Fibroblast of skin of back (primary cell): ENCODE measurements at places on chromosomes 12 and 14.

DNA sequence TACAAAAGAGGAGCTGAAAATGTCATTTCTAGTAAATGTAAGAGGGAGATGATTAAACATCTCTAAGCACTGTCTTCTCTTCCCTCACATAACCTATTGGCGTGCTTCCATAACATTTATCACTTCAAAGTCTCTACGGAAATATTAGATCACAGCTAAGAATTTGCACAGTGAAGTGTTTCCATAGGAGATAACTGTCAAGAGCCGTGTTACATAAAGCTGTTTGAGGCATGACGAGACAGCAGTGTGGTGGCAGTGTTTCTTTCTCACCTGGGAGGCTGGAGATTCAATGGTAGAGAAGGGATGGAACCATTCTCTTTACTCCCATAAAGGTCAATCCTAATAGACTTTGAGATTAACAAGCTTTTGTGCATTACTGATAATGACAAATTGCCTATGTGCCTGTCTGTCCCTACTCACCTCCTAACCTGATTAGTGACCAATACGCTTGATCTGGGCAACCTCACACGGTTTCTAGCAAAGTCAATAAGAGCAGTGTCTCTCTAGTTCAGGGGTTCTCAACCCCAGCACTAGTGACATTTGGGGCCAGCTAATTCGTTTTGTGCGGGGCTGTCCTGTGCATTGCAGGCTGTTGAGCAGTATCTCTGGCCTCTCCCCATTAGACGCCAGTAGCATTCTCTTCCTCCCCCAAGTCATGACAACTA is 35.3 kb downstream of the FBXW8 start:
- no peak for DNase-seq

GRCh38 chr14:72947366-72948160 is 21.3 kb downstream of the DCAF4 start:
- DNase-seq, result no peak

DNA sequence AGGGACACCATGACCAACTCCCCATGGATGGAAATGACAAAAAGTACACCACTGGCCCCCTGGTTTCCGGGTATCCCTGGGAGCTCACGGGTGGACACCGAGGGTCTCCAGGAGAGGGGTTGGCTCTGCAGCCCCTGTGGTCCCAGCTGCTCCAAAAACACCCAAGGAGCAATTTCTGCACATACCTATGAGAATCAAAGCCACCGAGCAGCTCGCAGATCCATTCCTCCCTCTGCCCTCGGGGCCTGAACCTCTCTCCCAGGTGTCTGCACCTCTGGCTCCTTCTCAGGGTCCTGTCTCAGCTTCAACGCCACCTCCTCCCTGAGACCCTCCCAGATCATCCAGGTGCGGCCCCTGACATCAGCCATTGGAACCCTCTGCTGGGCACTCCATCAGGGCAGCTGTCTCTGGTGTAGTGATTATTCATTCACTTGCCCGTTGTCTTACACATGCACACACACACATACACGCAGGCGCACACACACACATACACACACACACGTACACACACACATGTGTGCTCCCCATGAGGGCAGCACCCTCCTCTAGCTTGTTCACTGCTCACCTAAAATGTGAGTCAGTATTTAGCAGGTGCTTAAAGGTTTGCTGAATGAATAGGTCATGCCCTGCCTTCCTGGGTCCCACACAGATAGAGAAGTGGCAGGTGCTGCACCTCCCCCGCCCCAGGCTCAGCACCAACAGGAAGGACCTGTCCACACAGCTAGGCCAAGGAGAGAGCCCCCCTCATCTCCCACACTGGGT is 5.9 kb downstream of the RIMBP2 start:
- no peak for DNase-seq

- DNase-seq, result peak; percentile 9
Measured at GRCh38 chr14:64873506-64874219, 6.0 kb downstream of the SPTB start.

GRCh38 chr12:49552425-49552824 is 13.6 kb downstream of the KCNH3 start:
- DNase-seq, result no peak

GRCh38 chr12:48947727-48948126 is 9.6 kb downstream of the ARF3 start:
- DNase-seq, result no peak

- DNase-seq, result no peak
Measured at GRCh38 chr12:33794954-33795353, 227.3 kb upstream of the ALG10 start.

DNA sequence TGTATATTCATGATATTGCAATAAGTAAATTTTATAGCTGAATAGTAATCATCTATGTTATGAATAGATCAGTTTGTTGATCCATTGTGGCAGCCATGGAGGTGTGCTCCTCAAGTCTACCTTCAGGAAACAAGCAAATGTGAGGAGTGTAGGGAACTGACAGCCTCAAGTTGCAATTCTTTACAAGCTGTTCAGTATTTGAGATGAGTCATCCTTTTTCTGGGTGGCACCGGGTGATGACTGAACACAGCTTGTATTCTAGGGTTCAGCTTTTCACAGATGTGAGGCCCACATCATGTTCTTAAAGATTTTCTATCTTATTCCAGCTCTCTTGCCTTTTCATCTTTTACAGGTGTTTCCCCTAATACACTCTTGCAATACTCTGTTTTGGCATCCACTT is 452.4 kb downstream of the KCNH5 start:
- peak; percentile 5 for DNase-seq

GRCh38 chr12:2759733-2760132 is 35.0 kb upstream of the FKBP4 start:
- no peak for DNase-seq

DNA sequence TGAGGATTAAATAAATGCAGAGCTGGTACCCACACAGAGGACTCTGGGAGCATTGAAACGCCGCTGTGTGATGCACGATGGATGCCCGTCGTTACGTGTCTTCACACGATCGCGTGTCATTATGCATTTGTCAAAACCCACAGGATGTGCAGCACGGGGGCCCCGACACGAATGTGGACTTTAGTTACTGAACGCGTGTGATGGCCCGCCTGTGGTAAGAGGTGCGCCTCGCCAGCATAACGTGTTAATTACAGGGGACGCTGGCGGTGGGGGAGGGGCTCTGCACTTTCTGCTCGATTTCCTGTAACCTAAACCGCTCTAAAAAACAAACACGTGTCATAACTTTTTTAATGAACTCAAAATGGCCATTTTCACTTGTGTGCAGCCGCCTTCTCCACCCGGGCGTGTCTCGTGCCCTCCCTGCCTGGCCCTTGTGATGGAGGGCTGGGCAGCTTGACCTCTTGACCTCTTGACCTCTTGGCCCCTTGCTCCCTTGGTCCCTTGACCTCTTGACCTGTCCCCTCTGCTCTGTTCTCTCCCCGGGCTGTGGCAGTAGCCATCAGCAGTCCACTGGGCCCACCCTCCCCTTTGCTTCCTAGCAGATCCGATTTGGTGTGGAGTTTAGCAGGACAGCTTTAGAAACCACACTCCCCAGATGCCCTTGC is 33.7 kb upstream of the GALNT9 start:
- DNase-seq, result no peak

GRCh38 chr12:68773582-68773981 is 27.6 kb downstream of the SLC35E3 start:
- no peak for DNase-seq

- DNase-seq, result peak; percentile 24
Measured at GRCh38 chr12:54126696-54127537, 61.9 kb downstream of the SMUG1 start.

- DNase-seq, result peak; percentile 14
Measured at GRCh38 chr12:80807640-80808288, 91.1 kb downstream of the MYF5 start.

GRCh38 chr12:85829391-85829790 is 6.8 kb downstream of the RASSF9 start:
- DNase-seq, result peak; percentile 71

GRCh38 chr12:46723629-46724419 is 102.0 kb downstream of the SLC38A4 start:
- no peak for DNase-seq

- DNase-seq, result no peak
Measured at GRCh38 chr12:108565146-108565545, 2.8 kb downstream of the ISCU start.

- DNase-seq, result no peak
Measured at GRCh38 chr12:121793440-121793837, at the start of gene RHOF. Gene RHOF (minus strand): TSS chr12:121793688. CDS start chr12:121793633, 55 bp downstream.

- DNase-seq, result no peak
Measured at GRCh38 chr12:116651089-116651488, 86.8 kb downstream of the SPRING1 start.

GRCh38 chr12:95126736-95127135 is 53.3 kb upstream of the NR2C1 start:
- no peak for DNase-seq

DNA sequence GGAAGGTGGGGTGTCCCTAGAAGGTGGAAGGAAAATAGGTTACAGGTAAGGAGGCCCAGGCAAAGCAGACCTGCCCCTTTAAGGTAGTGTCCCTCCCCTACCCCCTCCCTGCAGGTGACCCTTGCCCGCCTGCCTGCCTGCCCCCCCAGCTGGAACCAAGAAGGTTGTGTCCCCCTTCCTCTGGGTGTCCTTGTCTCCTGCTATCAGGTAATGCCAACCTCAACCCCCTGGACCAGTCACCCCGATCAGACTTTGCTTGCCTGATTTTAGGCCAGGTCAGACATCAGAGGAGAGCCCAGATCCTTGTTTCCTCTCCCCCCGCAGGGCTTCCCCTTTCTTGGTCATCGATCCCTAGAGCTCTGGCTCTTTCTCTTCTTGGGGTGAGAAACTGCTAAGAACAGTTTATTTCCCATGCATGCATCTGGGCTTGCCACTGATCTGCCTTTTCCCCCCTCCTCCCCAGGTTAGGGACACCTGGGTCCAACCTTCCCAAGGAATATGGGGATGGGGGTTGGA is at the start of gene SLC39A5:
Gene SLC39A5 (plus strand): TSS at position 136 of the 516 bp plus-strand sequence. CDS start 1,224 bp downstream, outside the sequence.
- no peak for DNase-seq

DNA sequence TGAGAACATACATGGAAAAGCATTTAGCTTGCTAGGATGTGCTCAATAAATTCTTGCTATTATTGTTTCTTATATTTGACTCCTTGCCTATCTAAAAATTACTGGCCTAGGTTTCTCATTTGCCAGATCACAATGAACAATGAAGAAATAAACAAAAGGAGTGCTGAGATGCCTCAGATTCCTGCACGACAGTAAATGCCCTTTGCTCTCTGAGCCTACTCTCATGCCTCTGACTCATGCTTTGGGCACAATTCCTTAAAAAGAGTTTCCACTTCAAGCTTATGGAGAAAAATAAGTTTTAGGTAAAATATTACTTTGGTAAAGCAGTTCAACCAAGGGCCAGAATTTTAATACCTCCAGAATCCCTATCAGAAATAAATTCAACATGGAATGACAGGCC is 30.9 kb downstream of the GRIN2B start:
- no peak for DNase-seq

GRCh38 chr12:71639341-71639760 is 24.3 kb downstream of the ZFC3H1 start:
- DNase-seq, result peak; percentile 2

DNA sequence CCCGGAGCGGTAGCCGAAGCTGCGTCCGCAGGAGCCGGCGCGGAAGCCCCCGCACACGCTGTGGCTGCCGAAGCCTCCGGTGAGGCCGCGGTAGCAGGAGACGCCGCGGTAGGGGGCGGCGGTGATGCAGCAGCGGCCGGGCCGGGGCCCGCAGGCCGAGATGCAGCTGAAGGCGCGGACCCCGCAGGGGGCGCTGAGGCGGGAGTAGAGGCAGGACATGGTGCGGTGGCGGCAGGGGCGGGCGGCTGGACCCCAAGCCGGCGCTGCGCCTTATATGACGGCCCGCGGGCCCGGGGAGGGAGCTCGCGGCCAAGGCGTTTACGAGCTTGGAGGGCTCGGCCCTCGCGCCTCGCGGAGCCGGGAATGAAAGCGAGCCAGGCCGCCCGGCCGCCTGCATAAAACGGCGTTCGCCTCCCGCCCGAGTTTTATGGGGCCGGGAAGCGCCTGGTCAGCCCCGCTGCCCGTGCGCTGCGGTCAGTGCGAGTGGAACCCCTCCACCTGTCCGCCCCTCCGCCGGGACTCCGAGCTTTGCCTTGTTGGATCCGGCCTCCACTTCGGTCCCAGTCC is 16.0 kb upstream of the KRT86 start:
- DNase-seq, result peak; percentile 39

DNA sequence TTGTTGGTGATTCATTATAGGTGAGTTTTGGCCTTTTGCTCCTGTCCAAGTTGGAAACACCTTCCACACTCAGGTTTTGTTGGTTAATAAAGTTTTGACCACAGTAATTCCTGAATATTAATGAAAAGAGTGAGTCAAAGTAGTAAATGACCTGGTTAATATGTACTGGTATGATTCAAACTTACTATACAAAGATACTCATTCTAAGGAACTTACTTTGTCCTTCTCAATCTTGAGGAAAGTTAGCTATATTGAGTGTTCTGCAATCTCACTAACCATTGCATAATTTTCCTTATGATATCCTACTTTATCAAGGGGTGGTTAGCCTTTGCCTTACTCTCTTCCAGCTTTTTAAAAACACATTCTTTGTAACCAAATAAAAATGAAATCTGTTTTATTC is 20.9 kb upstream of the HECTD1 start:
- no peak for DNase-seq

DNA sequence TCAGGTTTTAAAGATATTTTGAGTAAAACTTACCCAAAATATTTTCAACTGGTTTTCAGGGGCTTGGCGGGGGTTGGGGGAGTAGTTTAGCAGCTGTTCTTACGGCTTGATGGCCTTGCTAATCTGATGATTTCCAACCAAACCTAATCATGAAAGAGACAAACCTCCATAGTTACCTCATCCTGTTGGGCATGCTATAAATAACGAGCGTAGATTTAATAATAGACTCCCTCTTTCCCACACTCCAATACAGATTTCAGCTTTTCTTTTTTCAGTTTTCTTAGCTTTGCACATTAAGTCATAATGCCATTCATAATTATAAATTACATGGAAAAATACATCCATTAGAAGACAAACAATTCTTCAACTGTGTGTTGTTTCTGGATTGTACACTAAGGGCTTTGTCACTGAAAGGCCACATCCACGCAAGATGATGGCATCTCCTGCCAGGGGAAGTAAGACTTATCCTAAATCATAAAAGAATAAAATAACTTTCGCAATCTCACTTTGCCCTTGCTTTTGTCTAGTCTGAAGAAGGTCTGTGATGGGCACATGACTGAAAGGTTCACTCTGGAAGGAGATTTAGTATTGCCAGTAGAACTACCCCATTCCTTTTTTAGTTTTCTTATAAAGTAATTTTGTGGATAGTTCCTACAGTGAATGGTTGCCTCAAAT is 23.2 kb downstream of the ITPR2 start:
- DNase-seq, result no peak

- DNase-seq, result no peak
Measured at GRCh38 chr14:55645145-55645544, 65.1 kb downstream of the KTN1 start.

- no peak for DNase-seq
Measured at GRCh38 chr12:132279184-132279889, 50.1 kb downstream of the GALNT9 start.
